Peyer's patch (tissue), 4 donors: ENCODE measurements at places on chromosomes 6 and 20. TPM values are rescaled to one million over a fixed set of nuclear protein-coding genes. Genes with fewer than 3 reads are reported as not detected.

DNA sequence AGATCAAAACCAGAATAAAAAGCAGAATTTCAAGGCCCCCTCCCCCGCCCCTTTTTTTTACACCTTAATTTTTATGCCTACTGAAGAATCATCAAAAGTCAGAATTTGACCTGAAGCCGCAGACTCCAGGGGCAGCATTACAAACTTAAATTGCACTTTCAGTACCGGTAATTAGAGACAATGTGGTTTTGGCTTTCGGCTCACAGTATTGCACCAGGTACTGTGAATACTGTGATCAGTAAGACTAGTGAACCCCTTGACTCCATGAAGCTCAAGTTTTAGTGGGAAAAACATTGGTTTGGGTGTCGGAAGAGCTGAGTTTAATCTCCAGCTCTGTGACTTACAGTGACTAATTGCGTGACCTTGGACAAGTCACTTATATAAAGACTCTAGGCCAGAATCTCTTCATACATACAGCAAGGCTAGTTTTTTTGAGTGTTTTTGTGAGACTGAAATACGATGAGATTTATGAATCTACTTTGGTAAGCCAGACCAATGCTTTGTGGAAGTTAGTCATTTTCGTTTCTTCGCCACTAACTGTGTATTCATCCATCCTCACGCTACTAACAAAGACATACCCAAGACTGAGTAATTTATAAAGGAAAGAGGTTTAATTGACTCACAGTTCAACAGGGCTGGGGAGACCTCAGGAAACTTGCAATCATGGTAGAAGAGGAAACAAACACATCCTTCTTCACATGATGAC, 114.7 kb downstream of the SASH1 start:
- DNase-seq: no peak
- no peaks in the 10 kb centered on the region for H3K27me3 ChIP-seq
- no peak overlapping the region for H3K4me3 ChIP-seq
- no peaks in the 10 kb centered on the region for H3K36me3 ChIP-seq

DNA sequence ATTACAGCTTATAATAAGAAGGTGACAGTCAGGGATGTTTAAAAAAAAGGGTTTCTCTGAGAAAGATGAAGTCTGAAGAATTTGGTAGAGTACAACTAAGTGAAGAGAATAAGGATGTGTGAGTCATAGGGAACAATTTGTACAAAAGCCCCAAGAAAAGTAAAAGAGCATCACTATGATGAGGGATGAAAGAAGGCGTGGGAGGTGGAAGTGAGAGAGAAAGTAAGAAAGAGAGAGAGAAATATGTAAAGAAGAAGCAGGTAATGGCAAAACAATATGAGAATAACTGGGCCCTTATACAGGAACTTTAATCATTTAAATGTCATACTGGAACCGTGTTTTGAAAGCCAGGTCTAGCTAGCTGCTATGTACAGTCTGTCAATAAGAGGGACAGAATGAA, 179.4 kb downstream of the ASCC3 start:
- H3K4me1 ChIP-seq: no peaks in the 10 kb centered on the region
- no peaks in the 10 kb centered on the region for H3K27me3 ChIP-seq
- H3K36me3 ChIP-seq: no peaks in the 10 kb centered on the region
- no peak overlapping the region for H3K4me3 ChIP-seq
- no peak for DNase-seq
- no peak overlapping the region for H3K27ac ChIP-seq

GRCh38 chr6:155383913-155384312, 69.6 kb upstream of the TFB1M start:
- no peak overlapping the region for H3K27ac ChIP-seq
- H3K27me3 ChIP-seq: no peaks in the 10 kb centered on the region
- DNase-seq: no peak
- no peaks in the 10 kb centered on the region for H3K36me3 ChIP-seq
- no peak overlapping the region for H3K4me3 ChIP-seq

TMEM244 gene
- total RNA-seq: not detected

F13A1 gene
- total RNA-seq: 22.1 TPM
